Stimulated activated CD8-positive, alpha-beta memory T cell treated with anti-CD3 and anti-CD28 coated beads, Interleukin-2, amount 100 ng/mL, for 1 hour (primary cell): ENCODE measurements at places on chromosomes 4 and X.

- no peak for DNase-seq
Observed at GRCh38 chrX:47502316-47503125, 19.5 kb upstream of the ZNF41 start.

GRCh38 chr4:90215286-90215685 is 88.1 kb downstream of the CCSER1 start:
- DNase-seq = no peak

GRCh38 chr4:59457576-59457975 is 1742.5 kb upstream of the ADGRL3 start:
- no peak for DNase-seq

DNA sequence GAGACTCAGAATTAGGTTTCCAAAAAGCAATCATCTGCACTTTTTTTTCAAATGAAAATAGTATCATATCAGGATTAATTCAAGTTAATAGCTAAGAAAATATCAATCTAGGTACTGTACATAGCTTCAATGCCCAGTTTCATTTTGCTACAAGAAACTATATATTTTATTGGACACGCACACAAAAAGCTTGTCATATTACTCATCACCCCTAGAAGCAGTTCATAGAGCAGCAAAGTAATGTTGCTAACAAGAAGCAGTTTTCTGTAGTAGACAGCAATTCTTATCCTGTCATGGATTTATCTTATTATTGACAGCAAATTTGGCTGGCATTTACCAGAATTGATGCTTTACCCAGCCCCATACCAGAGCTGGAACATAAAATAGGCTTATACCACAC is 52.3 kb upstream of the LSM6 start:
- no peak for DNase-seq

DNA sequence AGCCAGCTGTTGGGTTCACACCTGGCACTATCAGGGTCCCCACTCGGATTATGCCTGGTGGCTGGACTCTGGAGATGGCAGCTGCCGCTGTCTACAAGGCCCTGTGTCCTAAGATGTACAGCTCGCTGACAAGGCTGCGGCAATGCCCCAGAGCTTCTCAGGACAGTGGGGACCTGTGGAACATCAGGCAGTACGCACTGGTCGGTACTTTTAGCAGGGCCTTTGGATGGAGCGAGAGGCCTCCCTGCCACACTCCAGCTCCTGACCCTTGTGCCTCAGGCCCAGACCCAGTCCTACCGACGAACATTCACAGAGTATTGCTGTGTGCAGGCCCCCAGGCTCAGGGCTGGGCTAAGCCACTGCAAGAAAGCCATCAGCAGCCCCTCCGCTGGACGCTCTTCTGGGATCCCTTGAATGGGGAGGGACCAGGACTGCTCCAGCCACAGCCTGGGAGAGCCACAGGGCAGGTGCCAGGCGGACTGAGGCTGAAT is 45.7 kb upstream of the HMX1 start:
- no peak for DNase-seq

GRCh38 chr4:186137196-186137794 is 32.8 kb downstream of the FAM149A start:
- no peak for DNase-seq

- no peak for DNase-seq
Observed at GRCh38 chr4:38803833-38804653, 548 bp downstream of the TLR1 start.

DNA sequence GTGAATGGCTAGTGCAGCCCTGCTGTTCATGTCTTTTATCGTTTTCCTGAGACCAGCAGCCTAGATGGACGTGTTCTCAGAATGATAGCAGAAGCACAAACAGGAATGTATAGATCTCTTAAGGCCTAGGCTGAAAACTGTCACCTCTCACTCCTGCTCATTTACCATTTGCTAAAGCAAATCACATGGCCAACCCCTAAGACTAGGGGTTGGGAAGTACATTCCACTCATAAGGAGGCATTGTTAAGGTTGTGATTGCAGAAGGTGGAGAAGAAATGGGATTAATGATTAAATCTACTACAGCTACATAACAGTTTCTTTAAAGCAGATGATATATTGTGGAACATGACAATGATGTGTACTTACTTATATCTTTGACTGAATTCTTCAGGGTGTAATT is 536.8 kb upstream of the FTHL17 start:
- DNase-seq = no peak

GRCh38 chr4:78788007-78788889 is 12.1 kb downstream of the BMP2K start:
- DNase-seq = no peak

DNA sequence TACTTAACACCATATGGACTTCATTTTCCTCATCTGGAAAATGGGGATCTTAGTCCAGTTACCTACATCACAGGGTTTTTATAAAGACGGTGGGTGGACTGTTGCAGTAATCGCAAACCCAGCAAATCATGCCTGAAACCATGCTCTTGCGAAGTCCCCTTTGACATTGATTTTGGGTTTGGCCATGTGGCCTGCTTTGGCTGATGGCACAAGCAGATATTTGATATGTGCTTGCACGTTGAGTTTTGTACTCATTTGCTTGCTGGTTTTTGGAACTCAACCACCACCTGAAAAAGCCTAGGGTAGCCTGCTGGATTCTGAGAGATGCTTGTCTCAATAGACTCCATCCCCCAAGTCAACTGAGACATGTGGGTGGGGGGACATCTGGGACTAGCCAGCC is 14.4 kb upstream of the KLHL2 start:
- no peak for DNase-seq

GRCh38 chr4:2948895-2949781 is 14.1 kb downstream of the NOP14 start:
- no peak for DNase-seq

DNA sequence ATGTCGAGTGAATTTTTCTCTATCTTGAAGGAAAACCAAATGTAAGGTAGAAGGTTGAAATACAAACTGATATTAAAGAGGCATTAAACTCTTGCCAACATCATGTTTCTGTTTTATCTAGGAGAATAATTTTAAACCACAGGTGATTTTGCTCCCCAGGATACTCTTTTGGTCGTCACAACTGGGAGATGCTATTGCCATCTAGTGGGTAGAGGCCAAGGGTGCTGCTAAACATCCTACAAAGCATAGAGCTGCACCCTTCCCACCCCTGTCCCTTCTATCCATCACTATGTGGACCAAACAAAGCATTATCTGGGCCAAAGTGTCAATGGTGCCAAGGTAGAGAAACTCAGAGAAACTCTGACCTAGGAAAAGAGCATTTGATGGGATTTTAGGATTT is 154.6 kb upstream of the MAGEB2 start:
- no peak for DNase-seq

DNA sequence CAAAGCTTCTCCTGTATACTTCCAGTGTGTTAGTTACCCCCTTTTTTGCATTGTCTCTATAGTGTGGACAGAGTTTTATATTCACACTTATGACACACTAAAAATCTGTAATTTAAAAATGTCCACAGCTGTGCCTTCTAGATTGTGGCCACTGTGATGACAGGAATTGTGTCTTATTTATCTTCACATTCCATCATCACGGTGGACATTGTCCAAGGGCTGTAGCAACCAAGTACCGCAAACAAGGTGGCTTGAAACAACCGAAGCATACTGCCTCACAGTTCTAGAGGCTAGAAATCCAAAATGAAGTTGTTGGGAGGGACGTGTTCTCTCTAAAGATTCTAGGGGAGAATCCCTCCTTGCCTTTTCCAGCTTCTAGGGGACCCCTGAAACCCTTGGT is 32.3 kb downstream of the CHRNA9 start:
- DNase-seq = no peak

DNA sequence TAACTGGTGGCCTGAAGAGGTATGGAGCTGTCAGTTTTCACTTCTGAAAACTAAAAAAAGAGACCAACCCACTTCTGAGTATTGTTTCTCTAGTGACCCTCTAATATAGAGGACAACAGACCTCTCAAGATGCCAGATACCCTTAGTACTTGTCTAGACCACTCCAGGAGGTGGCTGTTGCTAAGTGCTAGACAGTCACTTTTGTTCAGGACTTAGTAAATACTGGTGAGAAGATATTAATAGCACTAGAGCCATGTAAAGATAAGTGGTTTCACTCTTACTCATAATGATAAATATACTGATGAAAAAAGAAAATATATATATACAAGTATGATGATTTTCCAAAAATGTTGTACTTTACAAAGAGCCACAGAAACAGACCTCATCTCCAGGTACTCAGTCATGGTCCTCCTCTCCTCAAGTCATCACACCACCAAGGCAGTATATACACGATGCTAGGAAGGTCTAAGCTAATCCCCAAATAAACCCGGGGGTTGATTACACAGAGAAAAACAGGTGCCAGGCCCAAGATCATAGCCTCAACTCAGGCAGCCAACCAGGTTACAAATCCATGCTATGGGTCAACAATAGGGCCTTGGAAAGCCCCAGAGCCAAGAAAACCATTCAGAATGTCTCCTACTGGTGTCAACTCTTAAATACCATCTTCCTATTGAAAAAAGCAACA is 66.9 kb downstream of the ARHGEF9 start:
- no peak for DNase-seq

- DNase-seq = no peak
Observed at GRCh38 chr4:30721185-30722091, 1.3 kb downstream of the PCDH7 start.

GRCh38 chr4:42865572-42866189 is 26.8 kb upstream of the GRXCR1 start:
- DNase-seq = no peak

DNA sequence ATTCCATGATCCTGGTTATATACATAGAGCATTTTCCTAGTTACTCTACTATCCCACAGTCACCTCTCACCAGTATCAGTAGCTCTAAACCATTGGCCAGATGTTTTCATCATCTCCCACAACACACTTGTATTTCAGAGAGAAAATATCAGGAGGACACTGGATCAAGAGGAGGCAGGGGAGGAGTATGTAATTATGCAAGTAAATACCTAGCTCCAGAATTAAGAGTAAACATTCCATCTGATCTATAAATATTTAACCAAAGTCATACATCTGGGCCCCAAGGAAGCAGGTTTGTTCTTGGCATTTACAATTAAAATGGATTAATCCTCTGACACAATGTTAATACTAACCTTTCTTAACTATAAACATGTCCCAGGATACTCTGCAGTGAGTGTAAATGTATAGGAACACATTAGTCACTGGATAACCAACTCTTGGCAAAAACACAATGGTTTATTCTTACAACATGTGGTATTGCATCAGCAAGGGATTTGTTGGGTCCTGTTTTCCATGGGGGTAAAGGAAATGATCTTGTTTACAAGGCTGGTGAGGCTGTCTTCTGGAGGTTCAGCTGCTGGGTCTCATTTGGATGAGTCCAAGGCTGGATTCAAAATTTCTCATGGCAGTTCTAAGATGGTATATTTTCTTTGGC is 170.1 kb downstream of the ATG4A start:
- no peak for DNase-seq

GRCh38 chr4:47434931-47435330 is 28.6 kb downstream of the COMMD8 start:
- DNase-seq = no peak
